Endothelial cell (in vitro differentiated cells): ENCODE measurements at places on chromosomes 4 and X.

DNA sequence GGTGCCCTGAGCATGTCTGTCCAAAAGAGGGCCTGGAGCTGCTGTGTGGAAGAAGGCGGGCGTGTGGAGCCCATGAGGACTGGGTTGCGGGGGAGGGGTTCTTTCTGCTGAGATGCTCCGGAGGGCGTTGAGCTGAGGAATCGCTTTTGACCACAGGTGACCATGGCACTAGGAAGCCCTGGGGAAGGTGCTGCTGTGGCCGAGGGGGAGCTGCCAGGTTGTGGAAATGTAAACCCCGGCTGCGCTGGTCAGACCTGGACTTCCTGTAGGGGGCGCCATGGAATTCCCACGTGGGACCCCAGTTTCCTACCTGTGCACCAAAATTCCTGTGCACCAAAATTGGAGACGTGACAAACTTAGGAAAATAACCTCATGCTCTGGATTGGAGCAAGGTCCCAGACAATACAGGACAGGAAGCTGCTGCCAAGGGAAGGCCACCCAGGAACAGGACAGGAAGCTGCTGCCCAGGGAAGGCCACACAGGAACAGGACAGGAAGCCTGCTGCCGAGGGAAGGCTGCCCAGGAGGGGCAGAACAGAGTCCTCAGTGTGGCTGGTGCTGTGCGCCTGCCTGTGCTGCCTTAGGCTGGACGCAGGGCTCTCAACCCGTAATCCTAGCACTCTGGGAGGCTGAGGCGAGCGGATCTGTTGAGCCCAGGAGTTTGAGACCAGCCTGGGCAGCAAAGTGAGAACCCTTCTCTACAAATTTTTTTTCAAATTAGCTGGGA lies 28.4 kb upstream of the UVSSA start:
- peak; percentile 22 for DNase-seq

- DNase-seq = no peak
These were observed 20.5 kb downstream of the HADH start for GRCh38 chr4:108010167-108010566.

- DNase-seq = no peak
These were observed 470.6 kb upstream of the FSTL5 start for GRCh38 chr4:162634390-162634789.

GRCh38 chrX:56564164-56564885 lies 898 bp downstream of the UBQLN2 start:
- no peak for DNase-seq

DNA sequence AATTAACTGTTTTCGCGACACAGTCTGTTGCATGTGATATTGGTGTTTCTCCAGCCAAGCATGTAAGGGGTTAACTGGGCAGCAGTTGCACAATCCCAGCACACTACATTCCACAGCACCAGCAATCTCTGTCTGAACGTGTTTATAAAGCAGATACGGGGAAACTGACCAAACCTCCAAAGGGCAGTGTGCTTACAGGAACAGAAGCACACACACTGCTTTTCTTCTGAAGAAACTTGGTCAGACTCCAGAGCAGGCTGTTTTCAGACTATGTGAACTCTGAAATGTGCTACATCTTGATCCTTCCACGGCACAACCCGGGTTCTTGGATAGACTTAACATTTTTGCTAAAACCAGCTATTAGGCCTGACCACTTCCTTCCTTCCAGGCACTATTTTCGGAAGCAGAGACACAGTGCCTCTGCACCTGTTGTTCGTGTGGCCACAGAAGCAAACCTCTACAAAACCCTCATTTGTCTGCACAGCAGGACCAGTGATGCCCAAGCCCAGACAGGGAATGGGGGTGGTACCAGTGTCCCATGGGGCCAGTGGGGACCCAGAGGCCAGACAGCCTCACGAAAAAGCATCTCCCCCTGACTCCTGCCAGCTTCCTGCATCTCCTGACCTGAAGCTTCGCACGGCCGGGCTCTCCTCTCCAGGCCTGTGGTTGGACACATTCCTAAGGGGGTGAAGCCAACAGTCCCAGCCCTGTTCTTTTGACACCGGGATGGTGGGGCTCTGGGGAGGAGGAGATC lies 90.1 kb downstream of the IRF2 start:
- DNase-seq = no peak

- DNase-seq = no peak
These were observed 518.3 kb upstream of the ARX start for GRCh38 chrX:25534091-25534490.

DNA sequence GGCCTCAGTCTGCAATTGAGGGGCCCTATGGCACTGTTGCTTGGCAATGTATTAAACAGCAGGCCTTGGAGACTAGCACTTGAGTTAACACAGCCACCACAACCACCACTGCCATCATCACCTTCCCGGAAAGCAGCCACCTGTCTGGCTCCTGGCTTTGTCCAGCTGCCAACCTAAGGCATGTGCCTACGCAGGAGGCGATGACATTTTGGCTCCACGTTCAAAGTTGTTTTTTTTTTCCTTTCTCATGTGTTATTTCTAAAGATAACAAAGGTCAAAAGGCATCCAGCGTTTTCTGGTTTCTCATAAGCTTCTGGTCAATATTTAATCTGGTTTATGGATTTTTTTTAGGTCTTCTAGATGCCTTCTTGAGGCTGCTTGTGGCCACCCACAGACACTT lies 7.5 kb downstream of the CLDN2 start:
- no peak for DNase-seq

GRCh38 chrX:115591856-115592842 lies 31.2 kb downstream of the PLS3 start:
- DNase-seq = no peak

DNA sequence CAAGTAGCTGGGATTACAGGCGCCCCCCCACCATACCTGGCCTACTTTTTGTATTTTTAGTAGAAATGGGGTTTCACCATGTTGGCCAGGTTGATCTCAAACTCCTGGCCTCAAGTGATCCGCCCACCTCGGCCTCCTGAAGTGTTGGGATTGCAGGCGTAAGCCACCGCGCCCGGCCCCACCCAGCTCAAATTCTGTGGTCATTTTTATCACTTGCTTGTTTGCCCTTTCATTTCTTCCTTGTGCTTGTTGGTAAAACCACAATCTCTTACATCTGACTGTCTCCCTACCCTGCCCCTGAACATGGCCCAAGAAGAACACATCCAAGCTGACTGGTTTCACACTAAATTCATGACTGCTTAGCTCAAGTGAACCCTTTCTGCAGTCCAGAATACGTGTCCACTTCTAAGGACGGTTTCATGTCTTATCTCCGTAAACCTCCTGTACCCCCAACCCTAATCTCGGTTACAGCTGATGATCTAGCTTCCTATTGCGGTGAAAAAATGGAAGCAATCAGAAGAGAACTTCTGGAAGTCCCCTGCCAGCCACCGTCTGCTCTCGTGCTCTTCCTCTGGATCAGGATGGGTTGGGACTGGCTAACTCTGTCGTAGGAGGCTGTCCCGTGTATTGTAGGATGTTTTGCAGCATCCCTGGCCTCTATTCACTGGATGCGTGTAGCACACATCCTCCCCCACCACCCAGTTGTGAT lies 5.4 kb upstream of the RS1 start:
- DNase-seq = no peak

- DNase-seq = peak; percentile 70
These were observed at the start of gene NUDT11 for GRCh38 chrX:51496501-51497291. Gene NUDT11 (minus strand): TSS chrX:51496592. CDS start chrX:51496444, 148 bp downstream.

GRCh38 chr4:142230991-142231390 lies 594.6 kb downstream of the IL15 start:
- no peak for DNase-seq

GRCh38 chr4:80307183-80307735 lies 28.3 kb upstream of the CFAP299 start:
- no peak for DNase-seq

DNA sequence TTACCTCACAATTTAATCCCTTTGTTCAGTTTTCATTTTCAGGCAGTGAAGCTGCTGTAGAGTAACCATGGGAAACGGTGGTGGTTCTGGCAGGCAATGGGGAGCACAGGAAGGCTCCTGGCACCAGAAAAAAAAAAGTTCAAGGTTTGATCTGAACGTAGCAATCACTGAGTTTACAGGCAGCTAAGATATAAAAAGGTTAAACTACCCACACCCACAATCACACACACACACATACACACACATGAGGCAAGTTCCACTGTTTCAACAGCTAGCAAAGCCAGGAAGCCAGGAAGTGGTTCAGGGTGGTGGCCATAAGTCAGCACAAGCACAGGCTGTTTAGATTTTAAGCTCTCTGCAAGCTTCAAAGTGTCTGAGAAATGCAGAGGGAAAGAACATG lies at the start of gene SULT1B1:
SULT1B1 (minus strand) TSS at position 166 of the 400 bp plus-strand sequence. CDS start 5,403 bp downstream, outside the sequence.
- no peak for DNase-seq

- no peak for DNase-seq
These were observed 63.0 kb downstream of the PRSS12 start for GRCh38 chr4:118289794-118290193.

DNA sequence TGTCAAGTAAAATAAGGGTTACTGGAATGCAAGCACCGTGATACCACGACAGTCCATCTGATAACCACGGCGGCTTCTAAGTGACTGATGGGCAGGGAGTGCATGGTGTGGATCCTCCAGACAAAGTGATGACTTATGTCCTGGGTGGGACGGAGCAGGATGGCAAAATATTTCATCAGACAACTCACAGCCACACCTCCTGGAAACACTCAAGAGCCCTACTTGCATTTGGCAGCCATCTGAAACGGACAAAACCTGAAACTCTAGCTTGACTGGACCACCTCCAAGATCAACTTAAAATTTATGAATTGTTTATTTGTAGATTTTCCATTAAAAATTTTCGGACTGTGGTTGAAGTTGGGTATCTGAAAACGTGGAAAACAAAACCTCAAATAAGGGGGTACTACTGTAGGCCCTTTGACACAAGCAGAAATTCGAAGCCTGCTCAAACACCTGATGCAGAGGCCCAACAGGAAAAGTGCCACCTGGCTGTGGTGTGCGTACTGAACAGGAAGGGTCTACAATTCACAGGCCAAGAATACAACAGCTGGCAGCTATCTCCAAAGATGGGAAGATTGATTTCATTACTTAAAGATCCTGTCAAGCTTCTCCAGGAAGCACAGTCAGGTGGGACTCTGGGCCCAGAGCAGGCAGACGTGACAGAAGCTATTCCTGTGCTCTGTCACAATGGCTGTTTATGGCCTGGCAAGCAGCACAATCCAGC lies 26.0 kb downstream of the LRIT3 start:
- DNase-seq = no peak

DNA sequence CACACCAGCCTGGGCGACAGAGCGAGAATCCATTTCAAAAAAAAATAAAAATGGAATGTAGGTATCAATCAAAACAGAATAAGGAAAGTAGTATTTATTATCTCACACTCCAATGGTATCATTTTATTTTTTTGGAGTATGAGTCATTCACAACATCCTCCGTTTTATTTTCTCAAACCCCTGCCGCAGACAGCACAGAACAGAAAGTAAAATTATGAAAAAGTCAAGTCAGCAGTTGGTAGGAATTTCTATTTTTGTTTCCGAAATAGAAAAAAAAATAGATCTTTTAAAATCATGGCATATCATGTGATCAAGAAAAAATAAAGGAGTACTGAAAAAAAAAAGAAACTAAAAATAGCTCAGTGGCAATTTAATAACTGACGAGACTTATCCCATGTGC lies 490.7 kb upstream of the TENM3 start:
- DNase-seq = no peak

- DNase-seq = peak; percentile 66
These were observed 37.5 kb downstream of the PGRMC1 start for GRCh38 chrX:119273420-119274192.

DNA sequence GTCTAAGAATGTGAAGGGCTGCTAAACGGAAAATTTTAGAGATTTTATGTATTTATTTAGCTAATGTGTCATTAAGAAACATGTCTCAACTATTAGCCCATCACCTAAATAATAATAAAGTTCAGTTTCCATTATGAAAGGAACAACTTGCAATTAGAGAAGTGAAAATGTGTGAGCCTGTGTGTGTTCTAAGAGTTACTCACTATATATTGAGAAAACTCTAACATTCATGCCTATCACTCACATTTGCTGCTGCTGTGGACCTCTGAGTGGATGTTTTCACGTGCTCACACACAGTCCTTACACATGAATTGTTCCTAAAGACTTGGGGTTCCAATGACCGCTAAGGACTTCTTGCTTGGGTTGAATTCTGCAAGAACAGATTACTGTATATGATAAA lies 364.0 kb downstream of the TMA16 start:
- DNase-seq = no peak

GRCh38 chrX:40625294-40625693 lies 2.1 kb downstream of the MPC1L start:
- DNase-seq = no peak

- DNase-seq = no peak
These were observed 236.9 kb upstream of the EMCN start for GRCh38 chr4:100754751-100755150.

DNA sequence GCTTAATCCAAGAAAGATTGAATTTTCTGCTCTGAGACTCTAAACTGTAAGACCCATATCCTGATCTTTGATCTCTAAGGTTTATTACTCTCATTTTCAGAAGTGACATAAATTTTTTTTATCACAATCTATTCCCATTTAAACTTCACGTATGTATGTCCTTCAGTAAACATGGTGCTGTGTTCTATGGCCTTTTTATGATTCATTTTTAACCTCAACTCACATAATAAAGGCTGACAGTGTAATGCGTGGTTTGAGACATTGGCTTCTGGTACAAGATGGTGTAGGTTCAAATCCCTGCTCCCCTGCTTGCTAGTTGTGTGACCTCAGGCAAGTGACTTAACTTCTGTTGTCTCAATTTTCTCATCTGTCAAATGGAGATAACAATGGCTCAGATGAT lies 306.0 kb upstream of the AADAT start:
- DNase-seq = no peak

DNA sequence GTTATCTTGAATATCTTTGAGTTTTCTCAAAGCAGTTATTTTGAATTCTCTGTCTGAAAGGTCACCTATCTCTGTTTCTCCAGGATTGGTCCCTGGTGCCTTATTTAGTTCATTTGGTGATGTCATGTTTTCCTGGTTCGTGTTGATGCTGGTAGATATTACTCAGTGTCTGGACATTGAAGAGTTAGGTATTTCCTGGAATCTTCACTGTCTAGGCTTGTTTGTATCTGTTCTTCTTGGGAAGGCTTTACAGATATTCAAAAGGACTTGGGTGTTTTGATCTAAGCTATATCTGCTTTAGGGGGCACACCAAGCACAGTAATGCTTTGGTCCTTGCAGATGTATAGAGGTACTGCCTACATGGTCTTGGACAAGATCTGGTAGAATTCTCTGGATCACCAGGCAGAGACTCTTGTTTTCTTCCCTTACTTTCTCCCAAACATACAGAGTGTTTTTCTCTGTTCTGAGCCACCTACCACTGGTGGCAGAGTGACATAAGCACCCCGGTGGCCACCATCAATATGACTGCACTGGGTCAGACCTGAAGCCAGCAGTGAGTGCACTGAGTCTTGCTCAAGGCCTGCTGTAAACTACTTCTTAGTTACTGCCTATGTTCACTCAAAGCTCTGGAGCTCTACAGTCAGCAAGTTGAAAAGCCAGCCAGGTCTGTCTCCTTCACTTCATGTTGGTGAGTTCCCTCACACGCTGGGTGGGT lies 193.5 kb upstream of the AMOT start:
- no peak for DNase-seq

DNA sequence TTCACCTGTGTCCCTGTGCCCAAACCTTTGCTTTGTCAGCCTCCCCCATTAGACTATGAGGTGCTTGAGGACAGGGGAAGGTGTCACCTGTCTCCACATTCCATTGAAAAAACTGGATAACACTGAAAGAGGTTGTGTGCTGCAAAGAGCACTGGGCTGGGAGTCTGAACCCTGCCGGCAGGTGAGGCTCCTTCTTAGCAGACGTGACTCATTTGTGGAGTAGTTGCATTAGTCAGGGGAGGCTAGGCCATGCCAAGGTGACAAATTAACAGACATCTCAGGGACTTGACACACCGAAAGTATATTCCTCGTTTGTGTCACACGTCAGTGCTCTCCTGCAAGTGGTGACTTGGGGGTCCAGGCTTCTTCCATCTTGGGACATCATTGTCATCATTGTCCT lies 95.9 kb upstream of the STX18 start:
- no peak for DNase-seq
